A172 (cell line): ENCODE measurements at places on chromosomes 2 and 18. TPM values are rescaled to one million over a fixed set of nuclear protein-coding genes. Genes with fewer than 3 reads are reported as not detected.

The EN1 gene
- 1.0 and 2.0 TPM in 2 replicates for total RNA-seq

The TRIM54 gene
- 0.96 and 0.98 TPM in 2 replicates for total RNA-seq

The GLS gene
- total RNA-seq: 221 and 233 TPM in 2 replicates

The DCDC2C gene
- total RNA-seq: not detected in 2 replicates

The GALNT13 gene
- total RNA-seq: 0.05 and 0.36 TPM in 2 replicates

The LYPD1 gene
- total RNA-seq: 28.6 and 30.8 TPM in 2 replicates

The MARS2 gene
- 3.5 and 5.6 TPM in 2 replicates for total RNA-seq

The TTL gene
- total RNA-seq: 62.1 and 75.3 TPM in 2 replicates

The TWSG1 gene
- total RNA-seq: 92.5 and 97.5 TPM in 2 replicates

The TAF4B gene
- total RNA-seq: 1.3 and 2.7 TPM in 2 replicates

The POTEC gene
- 0.53 and 0.98 TPM in 2 replicates for total RNA-seq

The CNGA3 gene
- total RNA-seq: not detected in 2 replicates

The OR6B2 gene
- not detected in 2 replicates for total RNA-seq

The PROKR1 gene
- not detected in 2 replicates for total RNA-seq

The ZCCHC2 gene
- 2.7 and 8.3 TPM in 2 replicates for total RNA-seq

The TRIM43 gene
- not detected in 2 replicates for total RNA-seq

The TMBIM1 gene
- total RNA-seq: 154 and 170 TPM in 2 replicates

The RRM2 gene
- 130 and 137 TPM in 2 replicates for total RNA-seq

The STON1 gene
- total RNA-seq: 2.5 and 3.4 TPM in 2 replicates

The CASP10 gene
- total RNA-seq: 3.2 and 3.9 TPM in 2 replicates

The TUBA4B gene
- not detected in 2 replicates for total RNA-seq

The COL3A1 gene
- total RNA-seq: 563 and 691 TPM in 2 replicates

The SRD5A2 gene
- total RNA-seq: not detected in 2 replicates

The CIDEA gene
- not detected in 2 replicates for total RNA-seq

The PRKAG3 gene
- not detected in 2 replicates for total RNA-seq

The BMP10 gene
- total RNA-seq: 0.46 TPM in 1 of 2 replicates, not detected in the other

The GREB1 gene
- total RNA-seq: 2.8 and 3.4 TPM in 2 replicates

The LOXHD1 gene
- not detected in 2 replicates for total RNA-seq

The CDH7 gene
- total RNA-seq: not detected in 2 replicates

The RNF125 gene
- total RNA-seq: 0.02 and 0.36 TPM in 2 replicates

The STPG4 gene
- total RNA-seq: 0.62 and 4.4 TPM in 2 replicates

The SCYGR4 gene
- total RNA-seq: not detected in 2 replicates

The BMPR2 gene
- 18.1 and 20.5 TPM in 2 replicates for total RNA-seq

The OXER1 gene
- not detected in 2 replicates for total RNA-seq

The STAT4 gene
- total RNA-seq: 0.55 and 0.93 TPM in 2 replicates

The TBR1 gene
- total RNA-seq: not detected in 2 replicates

The CYP1B1 gene
- 0.31 and 0.38 TPM in 2 replicates for total RNA-seq

The FBXO48 gene
- 0.43 and 0.67 TPM in 2 replicates for total RNA-seq

The REG3A gene
- not detected in 2 replicates for total RNA-seq

The KIDINS220 gene
- total RNA-seq: 46.0 and 54.2 TPM in 2 replicates

The KATNAL2 gene
- 3.7 and 5.1 TPM in 2 replicates for total RNA-seq

The GATA6 gene
- total RNA-seq: 3.9 and 4.3 TPM in 2 replicates

The C1GALT1C1L gene
- total RNA-seq: 1.7 and 2.1 TPM in 2 replicates

The METAP1D gene
- total RNA-seq: 7.6 and 10.2 TPM in 2 replicates

The TMEM87B gene
- 26.0 and 41.6 TPM in 2 replicates for total RNA-seq
